Activated T-helper 1 cell treated with anti-CD3 and anti-CD28 coated beads, Interleukin-12 subunit alpha, Interleukin-12 subunit beta, Interleukin-2, Interleukin-4 antibody, amounts not matched to agents 30 ng/mL and 10 ng/mL and 1 ng/mL, durations not matched to agents 14 hours and 24 hours and 36 hours (primary cell): ENCODE measurements at places on chromosomes 3 and 15.

- peak; percentile 19 for DNase-seq
Measured at GRCh38 chr3:72338942-72339669, 509.1 kb downstream of the SHQ1 start.

GRCh38 chr3:64825404-64826120 is 137.8 kb upstream of the ADAMTS9 start:
- DNase-seq, result no peak

- DNase-seq, result peak; percentile 1
Measured at GRCh38 chr3:177284383-177284881, 87.2 kb upstream of the TBL1XR1 start.

DNA sequence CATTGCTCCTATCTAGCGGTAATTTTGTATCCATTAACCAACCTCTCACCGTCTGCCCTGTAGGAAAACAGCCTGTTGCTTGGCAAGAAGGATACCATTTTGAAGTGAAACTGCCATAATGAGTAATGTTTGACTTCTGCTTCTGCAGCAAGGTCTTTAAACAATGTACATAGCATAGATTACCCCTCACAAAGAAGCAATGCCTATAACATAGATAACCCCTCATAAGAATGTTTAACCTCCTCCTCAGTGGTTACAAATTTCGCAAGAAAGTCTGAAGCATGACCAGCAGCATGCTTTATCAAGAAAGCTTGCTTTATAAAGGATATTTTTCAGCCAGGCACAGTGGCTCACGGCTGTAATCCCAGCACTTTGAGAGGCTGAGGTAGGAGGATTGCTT is 61.2 kb upstream of the MFGE8 start:
- no peak for DNase-seq

- no peak for DNase-seq
Measured at GRCh38 chr3:171563298-171563697, 103.1 kb upstream of the TNIK start.

GRCh38 chr15:44130778-44131177 is 64.3 kb downstream of the FRMD5 start:
- no peak for DNase-seq
